A673 (cell line): ENCODE measurements at places on chromosomes 13 and 19.

DNA sequence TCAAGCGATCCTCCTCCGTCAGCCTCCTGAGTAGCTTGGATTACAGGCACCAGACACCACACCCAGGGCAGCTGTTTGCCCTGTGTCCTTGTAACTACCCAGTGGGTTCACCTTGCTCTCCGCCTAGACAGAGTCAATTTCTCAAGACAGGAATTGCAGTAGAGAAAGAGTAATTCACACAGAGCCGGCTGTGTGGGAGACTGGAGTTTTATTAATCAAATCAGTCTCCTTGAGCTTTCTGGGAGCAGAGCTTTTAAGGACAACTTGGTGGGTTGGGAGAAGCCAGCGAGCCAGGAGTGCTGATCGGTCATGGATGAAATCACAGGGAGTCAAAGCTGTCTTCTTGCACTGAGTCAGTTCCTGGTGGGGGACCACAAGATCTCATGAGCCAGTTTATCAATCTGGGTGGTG lies 20.6 kb upstream of the ADGRE1 start:
- no peak for DNase-seq

DNA sequence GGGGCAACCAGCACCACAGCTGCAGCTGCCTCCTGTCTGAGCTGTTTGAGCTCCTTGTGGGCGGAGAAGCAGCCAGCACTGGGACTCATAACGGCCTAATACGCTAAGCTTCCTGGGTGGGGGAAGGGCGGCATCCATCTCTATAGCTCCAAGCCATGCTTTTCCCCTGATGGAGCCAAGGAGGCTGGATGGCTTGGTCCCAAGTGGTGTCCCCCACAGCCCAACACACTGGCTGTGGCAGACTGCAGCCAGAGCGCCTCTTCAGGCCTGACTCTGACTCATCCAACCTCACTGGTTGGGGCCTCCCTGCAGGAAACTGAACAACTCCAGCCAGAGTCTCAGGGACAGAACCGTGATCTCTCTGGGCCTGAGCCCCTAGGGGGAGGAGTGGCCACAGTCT lies 537.3 kb downstream of the SUCLA2 start:
- DNase-seq, result no peak

DNA sequence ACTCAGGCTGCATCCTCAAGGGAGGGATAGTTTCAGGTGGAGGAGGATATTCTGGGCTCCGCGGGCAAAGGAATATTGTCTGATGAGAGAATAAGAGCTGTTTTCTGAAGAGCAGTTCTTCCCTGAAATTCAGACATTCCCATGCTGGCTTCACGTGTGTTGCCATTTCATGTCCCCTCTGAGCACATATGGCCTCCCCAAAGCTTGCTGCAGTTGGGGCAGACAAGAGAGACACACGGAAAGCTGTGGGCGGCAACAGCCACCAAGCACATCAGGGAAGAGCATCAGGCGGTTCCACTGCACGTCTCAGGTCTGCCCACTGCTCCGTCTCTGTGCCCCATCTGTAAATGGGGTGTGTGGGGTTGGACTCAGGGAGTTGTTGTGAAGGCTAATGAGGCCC lies 247.5 kb upstream of the TSHZ3 start:
- DNase-seq, result no peak

GRCh38 chr13:70249332-70250064 lies 141.2 kb upstream of the KLHL1 start:
- no peak for DNase-seq

DNA sequence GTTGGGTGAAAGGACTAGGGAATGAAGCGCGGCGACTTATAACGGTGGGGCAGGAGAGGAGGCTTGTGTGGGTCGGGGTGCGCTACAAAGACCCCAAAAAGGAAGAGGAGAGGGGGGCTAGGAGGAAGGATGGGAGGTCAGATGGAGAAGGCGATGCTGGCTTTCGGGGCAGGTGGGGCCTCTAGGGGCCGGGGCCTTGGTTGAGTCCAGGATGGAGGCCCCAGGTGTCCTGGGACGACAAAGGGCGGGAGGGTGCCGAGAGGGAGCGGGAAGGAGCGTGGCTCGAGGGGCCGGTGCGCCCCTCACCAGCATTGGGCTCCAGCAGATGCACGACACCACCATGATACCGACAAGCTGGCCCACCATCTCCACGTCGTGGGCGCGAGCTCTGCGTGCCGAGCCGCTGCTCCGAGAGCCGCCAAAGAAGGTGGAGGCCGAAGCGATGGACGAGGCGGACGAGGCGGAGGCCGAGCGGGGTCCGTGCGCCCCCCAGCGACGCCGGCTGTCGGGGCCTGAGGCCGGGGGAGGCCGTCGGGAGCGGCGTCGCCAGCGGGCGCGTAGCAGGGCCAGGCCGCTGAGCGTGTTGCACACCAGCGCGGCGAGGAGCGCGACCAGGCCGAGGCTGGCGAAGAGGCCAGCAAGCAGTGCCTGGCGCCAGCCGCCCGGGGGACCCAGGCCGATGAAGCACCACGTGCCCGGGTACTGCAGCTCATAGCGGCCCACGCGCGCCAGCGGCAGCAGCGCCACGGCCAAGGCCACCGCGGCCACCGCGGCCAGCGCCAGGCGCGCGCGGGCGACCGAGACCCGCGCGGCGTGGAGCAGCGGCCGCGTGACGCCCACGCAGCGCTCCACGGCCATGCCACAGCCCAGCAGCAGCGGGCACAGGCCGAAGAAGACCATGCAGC lies 1.8 kb downstream of the PTGER1 start:
- DNase-seq, result no peak

- DNase-seq, result no peak
These were observed 397.3 kb upstream of the MIR17HG start for GRCh38 chr13:90950160-90950559.

- DNase-seq, result no peak
These were observed 26.5 kb downstream of the CEP89 start for GRCh38 chr19:32945260-32945659.

DNA sequence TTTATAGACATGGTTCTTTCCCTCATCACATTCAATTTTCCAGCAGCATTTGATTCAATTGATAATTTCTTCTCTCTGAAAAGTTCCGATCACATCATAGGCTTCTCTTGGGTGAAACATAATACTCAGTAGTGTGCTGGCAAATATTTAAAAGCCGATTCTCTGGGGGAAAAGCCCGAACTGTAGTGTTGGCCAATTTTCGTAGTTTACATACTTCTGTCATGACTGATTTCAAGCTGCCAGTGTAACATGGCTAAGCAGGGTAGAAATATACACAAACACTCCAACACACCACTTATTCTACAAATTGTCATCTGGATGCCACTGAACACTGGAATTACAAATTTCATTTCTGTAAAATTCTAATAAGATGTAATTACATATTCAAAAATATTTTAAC lies 56.1 kb upstream of the FREM2 start:
- peak; percentile 27 for DNase-seq

DNA sequence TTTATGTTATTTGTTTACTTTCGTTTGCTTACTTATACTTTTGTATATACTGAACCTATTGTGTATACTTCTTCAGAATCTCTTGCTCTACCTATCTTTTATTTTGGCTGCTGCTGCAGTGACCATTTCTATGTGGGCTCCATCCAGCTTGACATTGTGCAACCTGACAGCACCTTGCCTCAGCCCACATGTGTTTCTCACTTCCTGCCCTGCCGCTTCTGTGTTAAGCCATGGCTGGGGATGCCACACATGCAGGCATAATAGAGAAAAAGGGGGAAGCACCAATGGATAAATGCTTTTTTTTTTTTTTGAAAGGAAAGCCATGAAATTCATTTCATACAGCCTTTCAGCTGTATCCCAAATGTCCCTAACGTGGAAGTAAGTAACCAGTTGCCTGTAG lies 147.6 kb downstream of the RBM26 start:
- no peak for DNase-seq

DNA sequence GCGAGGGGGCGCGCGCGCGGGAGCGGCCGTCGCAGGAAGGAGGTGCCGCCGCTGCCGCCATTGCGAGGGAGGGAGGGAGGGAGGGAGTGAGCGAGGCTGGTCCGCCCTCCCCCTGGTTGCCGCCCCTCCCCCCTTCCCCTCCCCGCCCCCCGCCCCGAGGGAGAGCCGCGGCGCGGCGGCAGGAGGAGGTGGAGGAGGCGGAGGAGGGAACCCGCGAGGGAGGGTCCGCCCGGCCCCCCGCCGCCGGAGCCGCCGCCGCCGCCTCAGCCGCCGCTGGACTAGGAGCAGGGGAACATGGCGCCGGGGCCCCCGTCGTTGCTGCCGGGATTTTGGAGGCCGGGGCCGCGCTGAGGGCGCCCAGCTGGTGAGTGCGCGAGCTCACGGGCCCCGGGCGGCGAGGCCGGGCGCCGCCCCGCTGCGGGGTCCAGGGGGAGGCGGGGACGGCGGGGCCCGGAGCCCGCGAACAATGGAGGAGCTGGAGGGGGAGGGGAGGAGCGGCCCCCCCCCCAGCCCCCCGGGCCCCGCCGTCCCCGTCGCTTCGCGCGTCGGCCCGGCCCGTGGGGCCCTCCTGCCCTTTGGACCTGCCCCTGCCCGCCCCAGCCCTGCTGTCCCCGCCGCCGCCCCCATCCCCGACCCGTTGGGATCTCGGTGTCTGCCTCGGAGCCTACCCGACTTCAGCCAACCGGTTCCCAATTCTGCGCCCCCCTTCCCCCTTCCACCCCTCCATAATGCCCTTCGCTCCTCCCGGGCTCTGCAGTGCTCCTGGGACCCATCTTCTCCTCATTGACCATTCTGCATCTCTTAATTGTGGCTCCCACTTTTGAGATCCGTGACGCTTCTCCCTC lies at the start of gene ARHGAP35:
ARHGAP35 (plus strand) TSS at position 152 of the 845 bp plus-strand sequence. CDS start 57,679 bp downstream, outside the sequence.
- peak; percentile 29 for DNase-seq

DNA sequence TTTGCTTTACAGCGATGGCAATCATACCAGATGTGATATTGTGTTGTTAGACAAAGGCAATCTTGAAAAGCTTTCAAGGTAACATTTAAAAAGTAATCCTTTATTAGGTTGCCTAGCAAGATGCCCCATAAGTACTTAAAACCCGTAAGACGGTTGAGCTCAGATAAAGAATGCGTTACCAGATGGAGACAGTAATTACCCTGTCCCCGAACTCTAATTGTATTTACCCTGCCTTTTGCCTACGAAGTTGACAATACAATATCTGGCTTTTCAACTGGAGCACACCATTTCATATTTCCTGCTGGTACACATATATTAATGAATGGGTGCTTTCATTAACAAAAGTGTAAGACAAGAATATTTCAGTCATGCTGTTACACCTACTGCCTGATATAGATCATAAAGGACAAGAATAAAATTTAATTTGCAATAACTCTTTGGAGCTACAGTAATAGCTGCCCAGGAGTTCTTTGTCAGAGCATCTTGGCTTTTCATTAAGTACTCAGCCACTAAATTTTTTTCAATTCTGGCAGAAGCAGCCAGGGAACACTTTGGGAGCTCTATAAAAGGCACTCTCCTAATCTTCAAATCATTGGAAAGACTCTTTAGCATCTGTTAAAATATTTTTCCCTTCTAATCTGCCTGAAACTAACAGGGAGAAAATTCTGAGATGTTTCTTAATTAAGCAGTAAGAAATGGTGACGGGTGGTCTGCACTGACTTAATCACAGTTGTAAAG lies 63.8 kb downstream of the DCT start:
- DNase-seq, result peak; percentile 19

DNA sequence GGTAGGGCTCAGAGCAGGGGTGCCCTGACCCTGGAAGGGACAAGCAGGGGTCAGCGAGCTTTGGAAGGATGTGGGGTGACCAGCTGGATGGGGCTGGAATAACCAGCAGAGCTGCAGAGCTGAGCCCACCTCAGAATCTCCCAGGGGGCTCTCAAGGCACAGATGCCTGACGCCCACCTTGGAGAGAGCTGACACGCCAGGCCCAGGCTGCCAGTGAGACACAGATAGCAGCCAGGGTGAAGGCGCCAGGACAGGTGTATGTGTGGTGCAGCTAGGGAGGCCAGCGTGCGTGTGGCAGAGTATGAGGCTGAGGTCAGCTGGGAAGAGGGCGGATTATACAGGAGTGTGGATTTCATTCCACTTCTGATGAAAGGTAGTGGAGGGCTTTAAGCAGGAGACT lies 8.9 kb downstream of the AP1M1 start:
- no peak for DNase-seq

DNA sequence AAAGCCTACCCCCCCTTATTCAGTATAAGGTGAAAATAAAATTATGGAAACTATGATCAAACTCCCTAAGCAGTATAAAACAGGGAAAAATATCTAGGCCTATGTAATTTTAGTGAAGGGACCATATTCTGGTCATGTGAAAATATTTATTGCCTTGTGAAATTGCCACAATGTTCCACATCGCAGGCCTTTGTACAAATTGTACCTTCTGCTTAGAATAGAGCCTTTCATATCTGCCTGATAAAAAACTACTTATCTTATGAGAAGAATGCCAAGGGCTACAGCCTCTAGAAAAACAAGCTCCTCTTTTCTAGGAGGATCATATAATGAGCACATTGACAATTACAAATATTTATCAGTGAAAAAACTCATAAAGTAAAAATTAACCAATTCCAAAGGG lies 1280.0 kb downstream of the EFNB2 start:
- no peak for DNase-seq

DNA sequence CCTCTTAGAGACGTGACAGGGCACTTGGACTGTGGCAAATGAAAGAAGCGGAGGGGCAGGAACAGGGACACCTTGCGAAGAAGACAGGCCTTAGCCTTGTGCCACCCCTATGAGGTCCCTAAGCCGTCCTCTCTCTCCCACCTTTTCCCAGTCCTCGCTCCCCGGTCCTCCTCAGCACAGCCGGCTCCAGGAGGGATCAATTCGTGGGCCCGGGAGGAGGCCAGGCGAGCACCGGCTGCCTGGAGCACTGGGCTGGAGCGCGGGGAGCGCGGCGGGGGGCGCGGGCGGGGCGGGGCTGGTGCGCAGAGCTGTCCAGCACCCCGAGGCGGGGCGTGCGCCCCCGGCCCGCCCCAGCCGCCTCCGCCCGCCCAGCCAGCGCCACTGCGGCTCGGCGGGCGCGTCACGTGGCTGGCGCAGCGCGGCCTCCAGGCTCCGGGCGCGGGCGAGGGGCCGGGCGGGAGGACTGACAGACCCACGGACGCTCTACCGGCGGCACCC lies at the start of gene LRP3:
LRP3 (plus strand) TSS at position 466 of the 498 bp plus-strand sequence. CDS start 456 bp downstream, outside the sequence.
- DNase-seq, result peak; percentile 67

- no peak for DNase-seq
These were observed 211.1 kb downstream of the TEX29 start for GRCh38 chr13:111531505-111531904.

DNA sequence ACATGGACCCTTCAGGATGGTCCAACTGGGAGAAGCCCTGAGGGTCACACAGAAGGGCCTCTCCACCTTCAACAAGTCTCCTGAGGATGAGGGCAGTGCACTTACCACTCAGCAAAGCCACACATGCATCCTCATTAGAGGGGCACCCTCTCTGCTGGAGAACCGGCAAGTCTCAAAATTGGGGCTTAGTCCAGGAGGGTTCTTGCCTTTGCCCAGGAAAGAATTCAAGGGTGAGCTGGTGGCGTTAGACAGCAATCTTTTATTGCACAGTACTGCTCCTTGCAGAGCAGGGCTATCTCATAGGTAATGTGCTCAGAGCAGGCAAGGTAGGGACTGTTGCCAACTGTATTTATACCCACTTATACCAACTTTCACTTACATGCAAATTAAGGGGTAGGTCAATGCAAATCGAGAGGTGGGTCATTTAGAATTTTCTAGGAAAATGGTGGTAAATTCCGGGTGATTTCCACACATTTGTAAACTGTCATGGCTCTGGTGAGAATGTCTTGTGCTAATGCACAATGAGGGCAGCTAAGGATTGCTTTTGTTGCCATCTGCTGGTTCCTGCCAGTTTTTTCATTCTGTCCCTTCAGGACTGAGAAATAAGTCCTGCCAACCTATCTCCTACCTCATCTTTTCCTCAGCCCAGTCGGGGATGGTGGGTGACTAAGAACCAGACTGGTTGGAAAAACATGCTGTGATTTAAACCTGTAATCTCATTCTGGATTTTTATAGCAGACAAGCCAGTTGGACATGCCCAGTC lies 27.8 kb upstream of the IGSF23 start:
- DNase-seq, result peak; percentile 40

GRCh38 chr19:5738423-5738822 lies 18.0 kb downstream of the CATSPERD start:
- no peak for DNase-seq

GRCh38 chr19:43660971-43661360 lies 9.0 kb downstream of the PLAUR start:
- no peak for DNase-seq
